CD4-positive, alpha-beta memory T cell (primary cell): ENCODE measurements at places on chromosomes 13 and 19.

DNA sequence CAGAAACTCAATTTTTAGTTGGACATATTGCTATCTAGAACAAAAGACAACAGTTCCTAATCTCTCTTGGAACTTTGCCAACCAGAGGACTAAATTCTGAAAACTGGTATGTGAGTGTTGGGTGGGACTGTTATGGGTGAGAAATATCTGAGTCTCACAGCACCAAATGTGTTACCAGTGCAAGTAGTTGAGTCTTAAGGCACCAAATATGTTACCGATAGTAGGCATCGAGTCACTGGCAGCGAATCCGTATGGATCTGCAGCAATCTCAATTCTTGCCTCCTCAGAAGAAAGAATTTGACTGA is 575.2 kb downstream of the DACH1 start:
- DNase-seq, result no peak

- no peak for DNase-seq
Measured at GRCh38 chr13:77267362-77267761, 59.5 kb downstream of the MYCBP2 start.

DNA sequence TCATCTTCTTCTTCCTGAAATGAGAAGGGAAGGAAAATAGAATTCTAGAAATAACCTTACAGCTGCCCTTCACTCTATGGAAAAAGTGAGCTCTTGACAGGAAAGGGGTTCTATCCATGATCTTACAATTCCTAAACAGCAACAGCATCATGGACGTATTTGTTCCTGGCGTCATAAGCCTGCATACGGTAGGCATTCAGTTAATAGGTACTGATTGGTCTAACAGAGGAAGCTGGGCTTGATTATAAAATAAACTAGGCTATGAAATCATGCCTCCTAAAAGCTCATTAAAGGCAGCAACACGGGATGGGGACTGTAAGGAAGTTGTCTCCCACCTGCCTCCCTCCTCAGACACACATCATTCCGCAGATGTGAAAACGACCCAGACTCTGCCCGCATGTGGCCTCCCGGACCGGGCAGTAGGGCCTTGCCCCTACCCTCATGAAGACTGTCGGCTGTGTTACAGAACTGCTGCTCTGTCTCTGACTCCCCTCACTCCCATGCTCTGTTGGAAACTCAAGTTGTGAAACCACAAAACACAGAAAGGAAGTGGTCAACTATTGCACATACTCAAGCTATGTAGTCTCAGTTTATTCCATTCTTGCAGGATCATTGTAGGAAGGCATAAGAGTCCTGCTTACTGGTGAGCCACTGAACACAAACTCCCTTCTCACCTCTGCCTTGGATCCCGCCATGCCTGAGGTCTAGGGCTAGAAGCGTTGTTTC is 129.8 kb downstream of the DLEU7 start:
- DNase-seq, result peak; percentile 12

- DNase-seq, result peak; percentile 69
Measured at GRCh38 chr19:49017666-49018351, 918 bp upstream of the LHB start.

GRCh38 chr19:5313307-5313706 is 27.3 kb downstream of the PTPRS start:
- DNase-seq, result no peak

GRCh38 chr13:52780611-52781010 is 41.0 kb upstream of the CNMD start:
- no peak for DNase-seq

DNA sequence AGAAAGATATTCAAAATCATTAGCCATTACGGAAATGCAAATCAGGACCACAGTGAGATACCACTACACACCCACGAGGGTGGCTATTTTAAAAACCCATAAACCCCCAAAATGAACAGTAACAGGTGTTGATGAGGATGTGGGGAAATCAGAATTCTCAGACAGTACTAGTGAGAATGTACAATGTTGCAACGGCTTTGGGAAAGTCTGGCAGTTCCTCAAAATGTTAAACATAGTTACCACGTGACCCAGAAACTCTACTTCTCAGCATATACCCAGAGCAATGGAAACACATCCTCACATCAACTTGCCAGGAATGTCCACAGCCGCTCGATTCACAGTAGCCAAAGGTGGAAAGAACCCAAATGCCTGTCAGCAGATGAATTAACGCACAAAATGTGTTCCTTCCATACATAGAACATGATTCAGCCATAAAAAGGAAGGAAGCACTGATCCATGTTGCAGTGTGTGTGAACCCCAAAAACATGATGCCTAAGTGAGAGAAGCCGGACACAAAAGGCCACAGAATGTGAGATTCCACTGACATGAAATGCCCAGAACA is 7.0 kb downstream of the PLVAP start:
- no peak for DNase-seq

DNA sequence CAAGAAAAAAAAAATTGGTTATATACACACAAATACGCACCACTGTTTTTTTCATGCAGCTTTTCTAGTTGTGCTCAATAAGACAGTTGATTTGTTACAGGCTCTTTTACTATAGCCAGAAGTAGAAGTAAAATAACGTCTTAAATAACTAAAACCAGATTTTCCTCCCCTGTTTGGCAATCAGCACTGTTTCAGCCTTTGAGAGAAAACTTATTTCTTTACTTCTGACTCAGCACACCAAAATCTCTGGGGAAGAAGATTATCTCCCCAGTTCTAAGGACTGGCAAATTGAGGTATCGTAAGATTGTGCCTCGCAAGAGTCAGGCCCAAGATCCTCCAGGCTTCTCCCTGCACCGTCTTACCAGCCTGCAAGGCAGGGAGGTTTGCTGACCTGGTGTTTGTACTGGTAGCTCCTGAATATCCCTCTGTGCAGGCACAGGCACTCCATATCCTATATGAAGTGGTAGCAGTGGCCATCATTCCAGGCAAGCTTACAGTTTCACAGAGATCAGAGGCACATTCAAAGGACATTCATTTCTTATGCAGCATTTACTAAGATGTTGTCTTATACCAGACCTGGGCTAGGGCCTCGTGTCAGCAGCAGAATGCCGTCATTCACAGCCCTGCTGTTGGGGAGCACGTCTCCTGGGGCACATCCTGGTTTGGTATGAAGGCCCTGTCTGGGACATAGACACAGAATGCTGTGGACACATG is 268.2 kb downstream of the ZNF536 start:
- DNase-seq, result no peak

GRCh38 chr19:5094768-5095567 is 126.1 kb downstream of the KDM4B start:
- no peak for DNase-seq

- no peak for DNase-seq
Measured at GRCh38 chr13:93254775-93255174, 28.2 kb downstream of the GPC6 start.

DNA sequence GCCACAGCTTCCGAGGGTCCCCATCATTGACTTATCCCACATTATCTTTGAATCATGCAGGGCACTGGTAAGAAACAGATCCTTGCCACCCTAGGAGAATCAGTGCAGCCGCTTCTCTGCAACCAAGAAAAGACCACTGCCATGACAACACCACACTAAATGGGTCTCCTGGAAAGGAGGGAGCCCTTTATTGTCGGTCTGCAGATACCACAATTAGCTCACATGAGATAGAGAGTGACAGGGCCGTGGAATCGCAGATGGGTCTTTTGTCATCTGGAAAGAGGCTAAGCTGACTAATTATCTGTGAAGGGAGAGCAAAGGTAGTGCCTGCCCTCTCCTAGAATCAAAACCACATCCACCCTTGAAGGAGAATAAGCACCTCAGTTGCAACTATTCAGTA is 178.3 kb upstream of the MYO16 start:
- DNase-seq, result no peak

- no peak for DNase-seq
Measured at GRCh38 chr19:18896421-18896841, 473 bp upstream of the CERS1 start.

GRCh38 chr19:40286235-40286970 is 1.3 kb upstream of the AKT2 start:
- no peak for DNase-seq

DNA sequence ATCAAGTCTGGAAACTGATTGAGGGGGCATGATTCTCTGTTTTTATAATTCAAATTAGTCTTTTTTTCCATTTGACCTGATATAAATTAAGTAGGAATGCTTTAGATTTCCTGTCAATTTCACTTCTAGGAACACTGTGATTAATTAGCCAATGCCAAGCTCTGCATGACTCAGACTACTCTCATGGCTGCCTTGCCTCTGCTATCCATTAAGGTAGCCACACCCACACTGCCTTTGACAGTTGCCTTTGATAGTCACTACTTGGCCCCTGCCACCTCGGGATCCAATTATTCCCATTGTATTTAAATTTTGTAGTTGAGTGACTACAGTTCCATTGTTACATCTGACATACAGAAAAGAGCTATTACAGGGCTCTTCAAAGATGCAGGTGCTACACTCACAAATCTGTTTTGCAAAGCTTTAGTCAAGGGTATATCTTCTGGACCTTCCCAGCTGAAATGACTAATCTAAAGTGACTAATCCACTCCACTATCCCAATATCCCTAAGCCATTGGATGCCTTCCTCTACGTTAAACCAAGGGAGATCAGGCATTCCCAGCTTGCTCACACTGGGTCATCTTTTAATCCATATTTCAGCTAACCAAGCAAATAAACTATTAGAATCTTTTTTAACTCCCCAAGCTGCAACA is 1193.1 kb upstream of the MIR17HG start:
- DNase-seq, result no peak
